ENCODE measurements at places on chromosomes 5 and 9.

GRCh38 chr9:90956026-90956810 lies 154.6 kb downstream of the SYK start:
- DNase-seq: no peak

- DNase-seq: no peak
Observed at GRCh38 chr5:141704782-141705297, 22.8 kb upstream of the ARAP3 start.

GRCh38 chr5:154269414-154269813 lies 78.9 kb downstream of the GALNT10 start:
- no peak for DNase-seq

GRCh38 chr9:96331236-96331947 lies 29.4 kb upstream of the HSD17B3 start:
- no peak for DNase-seq

- no peak for DNase-seq
Observed at GRCh38 chr5:170360709-170361108, 28.5 kb downstream of the KCNMB1 start.

- DNase-seq: no peak
Observed at GRCh38 chr5:76766746-76767145, 50.8 kb downstream of the F2R start.

DNA sequence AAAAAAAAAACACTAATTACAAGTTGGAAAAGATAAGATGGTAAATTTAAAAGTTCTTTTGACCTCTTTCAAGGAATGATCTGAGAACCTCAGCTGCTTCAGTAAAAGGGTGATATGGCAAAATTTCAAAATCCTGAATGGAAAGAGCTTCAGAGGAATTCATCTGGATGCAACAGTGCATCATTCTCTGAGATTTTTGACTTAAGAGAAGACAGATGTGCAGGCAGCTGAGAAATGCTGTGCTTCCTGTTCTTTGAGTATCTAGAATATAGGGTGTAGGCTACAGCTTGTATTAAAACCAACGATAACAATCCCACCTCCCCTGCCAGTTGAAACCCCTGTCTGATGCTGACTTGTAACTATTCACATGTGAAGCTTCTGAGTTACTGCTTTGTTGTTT lies 6.2 kb downstream of the FRMPD1 start:
- DNase-seq: no peak

DNA sequence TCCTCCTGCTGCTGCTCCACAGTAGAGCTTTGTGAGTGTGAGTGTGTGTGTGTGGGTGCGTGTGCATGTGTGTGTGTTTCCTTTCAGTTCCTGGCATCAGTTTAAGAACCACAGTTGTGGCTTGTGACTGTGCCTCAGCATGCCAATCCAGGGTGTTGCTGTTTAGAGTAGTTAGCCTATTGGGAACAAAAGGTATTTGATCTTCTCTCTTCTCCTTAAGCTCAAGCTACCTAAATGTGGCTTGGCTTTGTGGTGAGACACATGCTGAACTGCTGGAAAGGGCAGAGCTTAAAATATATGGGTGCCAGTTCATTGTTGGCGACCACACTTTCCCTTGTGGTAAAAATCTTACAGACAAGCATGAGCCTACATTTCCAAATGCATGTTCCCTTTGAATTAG lies 116.6 kb upstream of the BNC2 start:
- no peak for DNase-seq

DNA sequence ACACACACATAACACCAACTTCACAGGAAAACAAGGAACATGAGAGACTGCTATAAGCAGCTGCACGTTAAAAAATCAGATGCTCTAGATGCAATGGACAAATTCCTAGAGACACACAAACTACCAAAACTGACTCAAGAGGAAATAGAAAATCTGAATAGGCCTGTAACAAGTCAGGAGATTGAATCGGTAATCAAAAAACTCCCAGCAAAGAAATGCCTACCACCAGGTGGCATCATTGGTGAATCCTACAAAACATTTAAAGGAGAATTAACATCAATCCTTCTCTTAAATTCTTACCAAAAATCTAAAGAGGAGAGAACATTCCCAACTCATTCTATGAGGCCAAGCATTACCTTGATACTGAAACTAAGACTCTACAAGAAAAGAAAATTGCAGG lies 54.9 kb downstream of the NDST1 start:
- DNase-seq: no peak

DNA sequence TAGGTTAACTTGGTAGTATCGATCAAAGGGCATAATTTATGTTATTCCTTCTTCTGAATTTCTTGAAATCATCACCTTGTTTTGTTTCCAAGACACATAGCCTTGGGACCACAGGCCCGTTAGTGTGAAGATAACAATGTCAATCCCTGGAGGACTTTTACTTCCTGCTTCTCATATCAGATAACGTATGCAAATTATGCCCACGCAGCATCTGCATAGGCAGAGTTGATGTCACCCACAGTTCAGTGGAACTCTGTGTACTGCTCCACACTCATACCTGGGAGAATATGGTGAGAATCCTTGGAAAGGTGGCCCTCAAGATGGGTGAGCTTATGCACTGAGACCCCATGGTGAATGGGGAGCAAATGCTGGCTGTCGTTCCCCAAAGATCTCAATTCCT lies 95.0 kb downstream of the CFAP90 start:
- DNase-seq: no peak

DNA sequence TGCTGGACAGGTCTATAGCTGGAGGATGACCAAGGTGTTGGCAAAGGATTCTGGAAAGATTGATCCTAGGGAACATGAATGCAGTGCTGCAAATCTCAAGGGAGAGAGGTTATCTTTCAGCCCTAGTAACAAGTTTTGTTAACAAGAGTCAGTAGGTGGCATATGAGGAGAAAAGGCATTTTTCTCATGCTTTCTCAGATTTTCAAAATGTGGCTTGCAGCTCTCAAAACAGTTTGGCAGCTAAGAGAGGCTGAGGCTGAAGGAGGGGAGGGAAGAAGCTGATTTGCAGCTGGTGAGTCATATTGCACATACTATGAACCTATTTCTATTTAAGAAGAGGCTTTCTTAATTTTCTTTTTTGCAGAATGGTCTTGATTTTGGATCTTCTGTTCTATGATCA lies 64.3 kb upstream of the PCA3 start:
- DNase-seq: no peak

DNA sequence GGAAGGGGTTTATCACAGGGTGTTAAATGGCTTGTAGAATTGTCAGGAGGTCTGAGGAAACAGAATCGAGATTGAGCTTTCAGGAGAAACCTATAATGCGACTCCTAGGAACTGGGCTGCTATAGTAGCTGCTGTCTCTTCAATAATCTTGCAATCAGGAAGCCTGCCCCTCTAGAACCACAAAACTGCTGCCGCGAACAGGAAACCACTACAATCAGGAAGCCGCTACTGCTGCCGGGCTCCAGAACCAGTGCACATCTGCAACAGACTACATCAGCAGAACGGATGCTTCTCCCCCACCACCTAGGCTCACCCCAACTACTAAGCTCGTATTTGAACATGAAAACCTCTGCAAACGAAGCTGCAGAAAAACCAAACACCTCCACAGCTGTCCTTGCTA lies 31.6 kb downstream of the TNFSF8 start:
- DNase-seq: peak; percentile 55

DNA sequence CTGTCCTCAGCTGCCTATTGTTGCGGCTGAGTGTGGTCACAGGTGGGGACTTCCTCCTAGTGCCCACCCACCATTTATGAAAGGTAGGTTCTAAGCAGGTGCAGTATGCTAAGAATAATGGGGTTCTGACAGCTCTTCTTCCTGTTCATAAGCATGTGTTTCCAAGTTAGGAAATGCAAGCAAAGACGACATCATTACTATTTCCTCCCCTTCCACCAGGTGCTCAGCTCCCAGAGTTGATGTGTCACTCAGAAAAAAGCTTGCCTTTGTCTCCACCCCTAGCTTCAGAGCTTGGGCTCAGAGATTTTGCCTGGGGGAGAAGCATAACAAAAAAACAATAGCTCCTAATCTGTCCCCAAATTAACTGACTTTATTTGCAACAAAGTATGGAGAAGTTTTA lies 1076.7 kb downstream of the NR2F1-AS1 start:
- no peak for DNase-seq

DNA sequence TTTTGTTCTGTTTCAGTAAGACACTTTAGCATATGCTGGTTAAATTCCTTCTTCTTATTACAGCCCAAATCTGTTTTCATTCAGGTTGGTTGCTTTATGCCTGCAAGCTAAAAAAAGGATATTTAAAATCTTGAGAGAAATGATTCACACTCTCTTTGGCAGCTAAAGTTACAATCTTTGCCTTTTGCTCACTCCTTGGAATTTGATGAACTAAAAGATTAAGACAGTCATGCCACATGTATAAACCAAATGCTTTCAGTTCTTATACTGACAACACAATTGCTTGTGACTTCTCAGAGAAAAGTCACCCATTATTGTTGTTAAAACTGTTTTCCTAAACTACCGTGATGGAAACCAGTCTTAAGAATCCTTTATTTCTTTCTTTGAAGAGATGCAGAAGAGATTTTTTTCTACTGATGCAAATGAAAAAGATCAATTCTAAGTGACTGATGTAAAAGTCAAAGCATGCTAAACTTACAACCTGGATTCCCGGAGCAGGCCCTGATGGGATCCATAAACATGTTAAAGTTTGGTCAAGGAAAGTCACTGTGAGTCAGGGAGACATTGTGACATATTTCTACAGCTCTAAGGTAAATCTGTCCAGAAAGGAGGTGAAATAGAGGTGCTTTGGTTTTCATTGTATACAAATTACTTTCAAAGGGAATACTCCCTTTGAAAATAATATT lies 144.2 kb upstream of the CDH10 start:
- DNase-seq: no peak

DNA sequence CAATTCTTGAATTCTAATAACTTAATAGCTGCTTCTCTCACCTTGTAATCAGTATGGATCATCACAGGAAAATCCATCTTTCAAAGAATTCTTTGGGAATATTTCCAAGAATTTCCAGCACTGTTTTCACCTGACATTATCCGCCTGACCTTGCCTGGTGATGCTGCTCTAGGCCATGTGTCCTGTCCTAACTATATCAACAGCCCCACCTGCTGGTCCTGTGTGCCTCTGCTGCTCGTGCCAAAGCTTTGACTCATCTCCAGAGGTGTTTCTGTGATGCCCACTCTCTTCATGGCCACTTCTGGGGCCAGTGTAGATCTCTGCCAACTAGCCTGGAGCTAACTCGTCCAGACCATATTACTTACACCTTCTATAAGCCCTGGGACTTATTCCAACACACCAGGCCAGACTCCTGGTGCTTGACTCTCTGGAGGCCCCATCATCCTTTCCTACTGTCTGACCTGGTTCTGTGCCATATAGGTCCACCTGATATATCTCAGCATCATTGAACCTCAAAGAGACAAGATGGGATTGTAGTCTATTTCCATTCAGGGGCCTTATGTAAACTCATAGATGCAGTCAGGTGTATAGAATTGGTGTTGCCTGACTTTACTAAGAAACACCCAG lies 67.5 kb upstream of the CKMT2 start:
- peak; percentile 57 for DNase-seq

- DNase-seq: no peak
Observed at GRCh38 chr5:123262216-123262823, 160.9 kb downstream of the CEP120 start.

- DNase-seq: no peak
Observed at GRCh38 chr5:21219251-21219650, 1231.3 kb upstream of the CDH18 start.

- no peak for DNase-seq
Observed at GRCh38 chr9:129383019-129383560, 205.0 kb upstream of the IER5L start.

- DNase-seq: no peak
Observed at GRCh38 chr5:60718166-60718892, 18.4 kb upstream of the DEPDC1B start.

- DNase-seq: no peak
Observed at GRCh38 chr5:6391151-6391550, 12.8 kb upstream of the MED10 start.

GRCh38 chr9:104269996-104270963 lies 176.2 kb downstream of the SMC2 start:
- DNase-seq: no peak

- peak; percentile 35 for DNase-seq
Observed at GRCh38 chr9:15306068-15306756, 804 bp downstream of the TTC39B start.

- no peak for DNase-seq
Observed at GRCh38 chr5:164265566-164265965, 760.1 kb downstream of the MAT2B start.

DNA sequence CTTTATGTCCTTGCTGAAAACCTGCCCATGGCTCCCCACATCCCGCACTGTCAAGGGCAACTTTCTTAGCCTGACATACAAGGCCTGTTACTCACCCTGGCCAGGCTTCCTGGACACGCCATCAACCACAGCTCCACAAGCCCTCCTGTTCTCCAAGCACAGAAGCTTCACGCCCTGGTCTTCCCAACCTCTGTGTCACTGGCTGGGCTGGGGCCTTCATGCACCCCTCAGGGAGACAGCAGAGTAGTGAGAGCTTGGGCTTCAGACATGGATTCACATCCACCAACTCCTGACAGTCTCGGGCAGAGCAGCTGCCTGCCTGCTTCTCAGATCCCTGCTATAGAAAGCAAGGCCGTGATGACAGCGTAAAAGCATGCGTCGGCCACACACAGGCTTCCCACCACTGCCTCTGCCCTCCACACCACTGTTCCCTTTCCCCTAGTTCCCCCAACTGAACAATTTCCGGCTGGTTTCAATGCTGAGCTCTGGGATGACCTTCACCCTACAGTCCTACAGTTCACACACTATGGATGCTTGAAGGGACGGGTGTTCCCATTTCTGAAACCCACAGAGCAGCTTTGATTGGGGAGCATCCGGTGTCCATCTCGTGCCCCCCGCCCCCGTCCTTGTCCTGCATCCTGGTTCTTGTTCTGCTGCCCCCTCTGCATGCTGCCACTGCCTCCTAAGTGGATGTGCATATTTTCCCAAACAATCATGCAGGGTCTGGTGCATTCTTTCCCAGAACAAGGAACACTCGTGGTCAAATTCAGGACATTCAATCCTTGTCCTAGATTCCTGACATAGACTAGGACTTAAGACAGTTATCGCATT lies 33.4 kb upstream of the ADAMTS2 start:
- no peak for DNase-seq

DNA sequence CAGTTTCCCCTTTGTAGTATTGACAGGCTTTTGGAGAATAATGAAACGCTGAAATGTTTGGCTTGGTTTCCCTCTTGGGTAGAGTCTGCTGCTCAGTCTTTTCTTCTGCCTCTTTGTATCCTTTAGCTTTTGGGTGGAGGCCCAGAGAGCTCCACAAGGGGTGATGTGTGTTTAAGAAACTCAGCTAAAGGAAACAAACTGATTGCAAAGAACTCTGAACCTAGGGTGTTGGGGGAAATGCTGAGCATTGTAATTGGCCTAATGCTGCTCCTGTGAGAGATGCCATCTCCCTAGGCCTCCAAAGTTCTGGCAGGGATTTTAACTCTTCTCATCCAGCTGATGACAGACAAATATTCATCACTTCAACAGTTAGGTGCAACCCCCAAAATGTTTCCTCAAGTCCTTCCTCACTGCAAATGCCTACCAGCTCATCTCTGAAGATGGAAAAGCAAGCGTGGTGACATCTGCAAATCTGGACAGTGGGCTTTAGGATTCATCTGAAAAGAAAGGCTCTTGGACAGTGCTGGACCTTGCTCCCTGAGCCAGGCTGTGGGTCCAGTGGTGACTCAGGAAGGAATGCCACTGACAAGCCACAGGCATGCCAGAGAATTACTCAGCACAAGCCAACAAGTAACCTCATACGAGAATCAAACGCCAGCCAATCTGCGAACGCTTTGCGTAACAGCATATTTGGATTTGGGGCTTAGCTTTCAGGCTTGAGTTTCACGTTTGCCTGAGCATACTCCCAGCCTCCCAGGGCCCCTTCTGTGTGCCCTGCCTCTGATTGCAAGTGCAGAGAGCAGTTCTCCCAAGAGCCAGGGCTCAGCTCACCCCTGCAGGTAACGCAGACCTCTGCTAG lies 30.5 kb upstream of the ZSWIM6 start:
- no peak for DNase-seq

All from stimulated activated CD4-positive, alpha-beta T cell treated with anti-CD3 and anti-CD28 coated beads, Interleukin-4, amount 100 ng/mL, for 1 hour (primary cell).